G401 (cell line): ENCODE measurements at places on chromosomes 1 and 21. TPM values are rescaled to one million over a fixed set of nuclear protein-coding genes. Genes with fewer than 3 reads are reported as not detected.

DNA sequence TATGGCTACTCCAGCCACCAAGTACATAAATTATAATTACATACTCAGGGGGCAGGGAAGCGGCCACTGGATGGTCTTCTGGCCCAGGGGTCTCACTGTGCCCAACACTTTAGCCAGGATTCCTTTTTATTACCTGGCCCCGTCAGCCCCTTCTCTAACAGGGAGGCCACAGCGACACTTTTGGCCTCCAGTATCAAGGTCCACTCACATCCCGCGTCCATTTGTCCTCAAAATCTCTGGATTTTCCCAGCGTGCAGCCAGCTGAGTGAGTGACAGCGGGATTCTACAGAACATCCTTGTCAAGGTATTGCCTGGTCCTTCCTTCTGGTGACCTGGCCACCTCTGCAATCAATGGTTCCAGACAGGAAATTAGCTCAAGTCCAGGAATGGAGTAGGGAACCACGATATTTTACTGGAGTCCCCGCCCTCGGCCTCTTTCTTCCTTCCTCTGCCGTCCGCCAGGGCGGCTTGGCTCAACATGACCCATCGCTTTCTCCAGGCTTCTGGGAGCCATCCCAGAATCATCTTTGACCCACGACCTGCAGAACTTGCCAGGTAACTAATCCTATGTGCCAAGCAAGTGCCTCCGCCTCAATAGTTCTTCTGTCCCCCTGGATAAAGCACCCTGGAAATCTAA is 2.7 kb upstream of the COL6A2 start:
- no peak for DNase-seq

DNA sequence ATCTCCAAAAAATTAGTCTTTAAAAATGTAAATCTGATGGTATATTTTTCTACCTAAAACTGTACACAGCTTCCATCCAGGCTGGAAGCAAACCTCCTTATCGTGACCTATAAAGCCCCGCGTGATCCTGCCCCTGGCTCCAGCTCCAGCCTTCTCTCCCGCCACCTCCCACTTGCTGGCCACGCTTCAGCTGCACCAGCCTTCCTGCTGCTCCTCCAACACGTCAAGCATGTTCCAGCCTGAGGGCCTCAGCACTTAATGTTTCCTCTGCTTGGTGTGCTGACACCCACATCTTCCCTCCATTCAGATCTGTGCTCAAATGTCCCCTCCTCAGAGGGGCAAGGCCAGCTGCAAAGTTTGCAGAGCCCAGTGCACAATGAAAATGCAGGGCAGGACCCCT is 123.5 kb upstream of the MAGI3 start:
- no peak for DNase-seq

GRCh38 chr21:19237608-19238007 is 834.0 kb upstream of the TMPRSS15 start:
- peak; percentile 12 for DNase-seq

DNA sequence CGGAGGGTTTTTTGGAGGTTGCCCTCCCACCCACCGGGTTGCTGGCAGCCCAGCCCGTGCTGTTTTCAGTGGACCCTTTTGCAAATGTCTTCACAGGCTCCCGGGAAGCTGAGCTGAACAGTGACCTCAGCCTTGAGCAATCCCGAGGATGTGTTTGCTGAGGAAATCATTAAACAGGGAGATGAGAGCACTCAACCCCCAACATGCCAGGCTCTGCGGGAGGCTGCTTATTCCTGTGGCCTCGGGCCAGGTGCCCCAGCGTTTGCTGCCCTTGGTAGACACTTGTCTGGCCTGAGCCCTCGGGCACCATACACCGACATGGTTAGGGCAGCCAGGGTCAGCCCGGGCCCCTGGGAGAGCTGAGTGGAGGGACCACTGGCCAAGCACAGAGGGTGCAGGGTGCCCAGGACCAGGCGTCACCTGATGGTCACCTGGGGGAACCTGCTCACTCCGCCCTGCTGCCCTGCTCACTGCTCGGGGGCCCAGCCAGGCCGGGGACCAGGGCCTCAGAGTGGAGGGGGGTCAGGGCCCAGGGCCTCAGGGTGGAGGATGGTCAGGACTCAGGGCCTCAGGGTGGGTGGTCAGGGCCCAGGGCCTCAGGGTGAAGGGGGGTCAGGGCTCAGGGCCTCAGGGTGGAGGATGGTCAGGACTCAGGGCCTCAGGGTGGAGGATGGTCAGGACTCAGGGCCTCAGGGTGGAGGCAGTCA is 42.5 kb upstream of the POFUT2 start:
- DNase-seq = peak; percentile 36

KRTAP11-1 gene
- total RNA-seq = not detected in 2 replicates

ACP6 gene
- 25.2 and 25.4 TPM in 2 replicates for total RNA-seq
